SJSA1 (cell line): ENCODE measurements at places on chromosomes 3 and 15. TPM values are rescaled to one million over a fixed set of nuclear protein-coding genes. Genes with fewer than 3 reads are reported as not detected.

Gene GABRG3
- not detected in 2 replicates for total RNA-seq

DNA sequence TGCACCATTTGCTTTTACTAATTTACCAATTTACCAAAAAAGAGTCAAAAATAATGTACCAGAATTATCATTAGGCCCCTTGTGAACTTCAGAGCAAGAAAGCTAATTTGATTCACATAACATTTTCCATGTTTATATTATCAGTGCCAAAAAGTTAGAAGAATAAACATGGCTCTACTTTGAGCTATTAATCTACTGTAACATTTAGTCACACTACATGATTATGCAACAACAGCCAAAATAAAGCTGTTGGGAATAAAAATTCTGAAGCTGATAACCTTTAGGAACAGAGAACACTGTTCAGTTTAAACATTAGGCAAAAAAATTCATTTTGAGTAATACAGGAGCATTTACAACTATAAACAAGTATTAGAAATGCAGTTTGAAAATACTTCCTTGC is 63.6 kb downstream of the PROS1 start:
- DNase-seq = no peak

- DNase-seq = no peak
Observed at GRCh38 chr3:21345382-21345976, 405.5 kb downstream of the ZNF385D start.

DNA sequence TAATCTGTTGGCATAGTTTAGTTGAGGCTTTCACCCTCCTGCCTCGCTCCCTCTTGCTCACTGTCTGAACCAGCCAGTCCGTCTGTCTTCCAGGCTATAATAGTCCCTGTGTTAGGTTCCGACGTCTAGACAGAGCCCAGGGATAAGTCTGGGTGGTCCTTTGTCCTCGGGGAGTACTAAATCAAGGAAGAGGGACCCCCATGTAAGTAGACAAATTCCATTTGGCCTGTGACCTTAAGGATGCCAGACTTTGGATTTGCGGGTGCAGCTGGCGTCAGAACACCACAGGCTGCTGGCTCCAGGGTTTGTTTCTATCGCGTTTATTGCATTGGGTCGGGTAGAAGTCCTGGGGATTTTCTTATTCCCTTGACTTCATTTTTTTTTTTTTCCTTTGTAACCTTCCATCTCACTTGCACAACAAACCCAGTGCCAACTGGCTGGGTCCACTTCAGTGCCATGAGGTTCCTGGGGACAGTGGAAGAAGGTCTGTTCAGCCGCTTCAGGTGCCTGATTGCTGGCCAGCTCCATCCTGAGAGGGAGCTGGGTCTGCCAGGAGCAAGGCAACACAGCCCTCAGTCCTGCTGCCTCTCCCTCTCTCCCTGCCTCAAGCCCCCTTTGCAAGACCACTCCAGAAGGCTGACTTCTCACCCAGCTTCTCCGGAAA is 95.4 kb upstream of the KLHL25 start:
- peak; percentile 65 for DNase-seq

GRCh38 chr3:41346698-41347270 is 147.5 kb downstream of the CTNNB1 start:
- peak; percentile 1 for DNase-seq

Gene NMNAT3
- not detected in 2 replicates for total RNA-seq

GRCh38 chr3:185979721-185980121 is 41.9 kb upstream of the TRA2B start:
- DNase-seq = no peak

Gene TMEM44
- total RNA-seq = 12.2 and 18.2 TPM in 2 replicates

Gene C3orf22
- not detected in 2 replicates for total RNA-seq

DNA sequence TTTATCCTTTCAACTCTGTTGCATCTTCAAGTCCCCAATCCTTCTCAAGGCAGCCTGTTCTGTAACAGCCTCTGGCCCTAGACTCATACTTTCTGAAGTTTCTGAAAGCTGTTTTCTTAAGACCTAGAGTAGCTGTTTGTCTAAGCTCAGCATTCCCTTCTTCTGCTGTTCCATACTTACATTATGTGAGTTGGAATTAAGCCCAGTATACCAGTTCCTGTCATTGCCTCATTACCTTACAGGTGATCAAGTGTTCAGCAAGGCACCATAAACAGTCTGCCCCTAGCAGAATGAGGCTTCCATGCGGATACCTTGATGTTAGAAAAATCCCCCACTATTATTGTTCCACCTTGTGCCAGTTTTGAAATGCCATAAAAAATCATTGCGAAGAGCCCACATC is 180.6 kb downstream of the PLCL2 start:
- DNase-seq = no peak

DNA sequence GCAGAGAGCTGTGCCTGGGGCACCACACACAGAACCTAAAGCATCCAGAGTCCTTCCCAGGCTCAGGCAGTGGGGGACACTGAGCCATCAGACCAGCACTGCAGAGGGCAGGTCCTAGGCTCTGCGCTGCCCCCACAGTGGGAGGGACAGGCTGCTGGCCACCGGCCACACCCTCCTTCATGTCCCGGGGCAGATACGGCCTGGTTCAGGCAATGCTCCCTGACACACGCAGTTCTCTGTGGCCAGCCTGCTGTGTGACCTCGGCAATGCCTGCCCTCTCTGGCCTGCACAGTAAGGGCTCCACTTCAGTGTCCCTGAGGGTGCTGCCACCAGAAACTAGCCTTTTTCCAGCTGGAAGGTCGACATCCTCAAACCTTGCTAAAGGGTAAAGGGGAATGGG is 12.4 kb downstream of the LINGO1 start:
- DNase-seq = no peak

DNA sequence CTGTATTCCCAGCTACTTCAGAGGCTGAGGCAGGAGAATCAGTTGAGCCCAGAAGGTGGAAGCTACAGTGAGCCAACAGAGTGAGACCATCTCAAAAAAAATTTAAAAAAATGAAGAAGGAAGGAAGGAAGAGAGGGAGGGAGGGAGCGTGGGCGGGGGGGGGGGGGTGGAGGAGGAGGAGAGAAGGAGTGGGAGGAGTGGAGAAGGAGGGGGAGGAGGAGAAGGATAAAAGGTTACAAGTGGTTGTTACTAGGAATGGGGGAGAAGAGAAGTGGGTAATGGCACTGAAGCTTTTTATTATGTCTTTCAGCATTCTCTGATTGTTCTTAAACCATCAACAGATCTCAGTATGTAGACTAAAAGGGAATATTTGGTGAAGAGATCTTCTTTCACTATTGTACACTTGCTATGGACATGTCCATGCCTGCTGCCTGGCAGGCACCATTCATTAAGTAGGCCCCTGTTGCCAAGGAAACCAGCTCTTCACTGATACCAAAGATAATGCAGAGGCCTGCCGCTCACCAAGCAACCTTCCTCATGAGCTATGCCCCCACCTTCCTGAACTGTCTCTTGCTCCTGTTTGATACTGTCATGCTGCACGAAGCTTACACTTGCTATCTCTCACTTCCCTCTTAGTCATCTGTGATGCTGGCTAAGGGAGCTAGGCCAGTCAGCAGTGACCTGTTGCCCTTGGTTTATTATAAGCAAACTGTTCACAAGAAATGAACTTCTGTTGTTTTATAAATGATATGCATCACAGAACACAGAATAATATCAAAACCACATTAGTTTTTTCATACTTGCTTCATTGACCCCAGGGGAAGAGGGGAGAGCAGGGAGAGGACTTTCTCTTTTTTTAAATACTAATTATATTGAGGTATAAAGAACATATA is 23.1 kb downstream of the EPM2AIP1 start:
- no peak for DNase-seq

DNA sequence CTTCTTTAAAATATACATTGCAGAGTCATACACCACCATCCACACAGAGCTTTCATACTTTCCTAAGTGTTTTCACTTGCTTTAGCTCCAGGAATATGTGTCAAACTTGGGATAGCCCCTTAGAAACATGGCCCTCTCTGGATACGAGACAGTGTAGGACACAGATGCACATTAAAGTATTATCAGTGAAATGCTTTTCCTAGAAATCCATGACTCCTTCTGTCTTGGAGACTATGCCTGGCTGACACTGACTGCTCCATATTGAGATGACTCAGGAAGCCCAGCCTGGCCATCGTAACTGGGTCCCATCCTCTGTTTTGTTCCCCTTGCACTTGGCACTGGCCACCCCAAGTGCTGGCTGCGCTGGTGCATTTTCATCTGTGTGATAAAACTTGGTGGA is 204.8 kb downstream of the PDZRN3 start:
- DNase-seq = no peak

DNA sequence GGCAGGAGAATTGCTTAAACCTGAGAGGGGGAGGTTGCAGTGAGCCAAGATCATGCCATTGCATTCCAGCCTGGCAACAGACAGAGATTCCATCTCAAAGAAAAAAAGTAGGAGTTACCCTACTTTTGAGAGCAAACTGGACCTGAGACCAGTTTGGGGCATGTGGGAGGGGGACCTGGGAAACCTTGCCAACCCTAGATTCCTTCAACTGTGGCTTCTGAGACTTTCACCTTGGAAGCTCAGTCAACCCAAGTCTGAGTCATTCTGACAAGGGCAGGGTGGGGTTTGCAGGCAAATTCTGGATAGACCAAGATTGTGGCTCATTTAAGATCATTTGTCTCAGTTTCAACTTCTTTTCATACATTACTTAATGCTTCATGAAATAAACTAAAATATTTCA is 23.8 kb upstream of the SIAH2 start:
- DNase-seq = no peak

GRCh38 chr3:5579946-5580345 is 392.4 kb downstream of the EDEM1 start:
- DNase-seq = no peak

GRCh38 chr15:100526027-100526481 is 2.7 kb downstream of the CERS3 start:
- DNase-seq = no peak

GRCh38 chr3:32186876-32187275 is 51.6 kb upstream of the CMTM8 start:
- no peak for DNase-seq

GRCh38 chr15:62920682-62921502 is 121.7 kb upstream of the TPM1 start:
- no peak for DNase-seq

- DNase-seq = no peak
Observed at GRCh38 chr3:194333981-194334320, 17.2 kb downstream of the CPN2 start.

- peak; percentile 21 for DNase-seq
Observed at GRCh38 chr3:183285318-183285717, 32.3 kb downstream of the B3GNT5 start.

Gene DZIP1L
- 18.1 and 24.0 TPM in 2 replicates for total RNA-seq

DNA sequence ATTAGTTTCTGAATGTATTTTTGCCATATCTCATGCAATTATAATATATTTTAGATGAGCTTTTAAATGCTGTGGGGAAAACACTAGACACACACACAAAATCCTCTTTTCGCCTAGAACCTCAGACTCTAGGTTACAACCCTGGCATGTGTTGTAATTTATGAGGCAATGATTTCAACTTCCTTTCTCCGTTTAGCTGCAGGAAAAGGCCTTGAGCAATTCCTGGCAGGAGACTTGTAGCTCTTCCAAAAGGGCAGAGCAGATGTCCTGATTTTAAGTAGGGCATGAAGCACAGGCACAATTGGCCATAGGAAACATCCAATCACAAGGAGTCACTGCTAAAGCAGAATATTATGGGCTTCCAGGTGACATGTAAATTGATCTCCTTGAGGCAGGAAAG is 82.0 kb downstream of the GPR156 start:
- DNase-seq = no peak

- no peak for DNase-seq
Observed at GRCh38 chr15:95596496-95596895, 734.0 kb upstream of the NR2F2 start.

DNA sequence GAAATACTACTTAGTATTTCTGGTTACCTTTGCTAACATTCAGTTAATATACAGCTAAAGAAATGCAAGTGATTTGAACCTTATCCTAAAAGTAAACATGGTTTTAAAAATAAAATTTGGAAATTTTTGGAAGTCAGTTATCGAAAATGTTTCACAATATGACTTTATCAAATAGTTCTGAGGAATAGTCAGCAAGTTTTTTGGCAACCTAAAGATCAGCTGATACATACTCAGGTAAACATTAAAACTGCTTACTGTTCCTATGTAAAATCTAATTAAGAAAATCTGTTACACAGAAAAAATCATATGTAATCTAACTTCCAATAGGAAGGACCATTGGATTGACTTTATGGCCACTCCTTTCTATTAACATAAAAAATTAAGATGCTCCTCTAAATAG is 24.1 kb downstream of the IFT80 start:
- DNase-seq = no peak

Gene THOC7
- total RNA-seq = 86.2 and 140 TPM in 2 replicates

Gene PLSCR4
- 3.7 and 7.8 TPM in 2 replicates for total RNA-seq

GRCh38 chr3:9994086-9994844 is 7.6 kb upstream of the EMC3 start:
- no peak for DNase-seq

- DNase-seq = peak; percentile 27
Observed at GRCh38 chr15:68376447-68377060, 55.4 kb downstream of the ITGA11 start.

Gene CHST2
- 6.4 and 9.2 TPM in 2 replicates for total RNA-seq

Gene SLC2A2
- not detected in 2 replicates for total RNA-seq

Gene HTR3E
- not detected in 2 replicates for total RNA-seq

DNA sequence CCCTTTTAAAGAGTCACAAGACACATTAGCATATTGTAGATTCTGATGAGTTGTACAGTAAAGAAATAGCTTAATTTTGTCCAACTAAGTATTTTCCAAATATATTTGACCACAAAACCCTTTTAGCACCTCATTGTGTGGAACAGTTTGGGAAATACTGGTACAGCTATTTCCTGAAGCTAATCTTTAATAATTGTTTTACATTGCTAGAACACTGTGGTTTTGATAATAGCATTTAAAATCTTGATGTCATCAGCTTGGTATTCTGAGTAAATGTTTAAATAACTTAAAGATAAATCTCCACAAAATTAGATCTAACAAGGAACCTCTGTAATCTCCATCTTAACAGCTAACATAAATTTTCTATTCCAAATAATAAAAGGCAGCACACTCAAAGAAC is 140.0 kb upstream of the MLF1 start:
- no peak for DNase-seq

DNA sequence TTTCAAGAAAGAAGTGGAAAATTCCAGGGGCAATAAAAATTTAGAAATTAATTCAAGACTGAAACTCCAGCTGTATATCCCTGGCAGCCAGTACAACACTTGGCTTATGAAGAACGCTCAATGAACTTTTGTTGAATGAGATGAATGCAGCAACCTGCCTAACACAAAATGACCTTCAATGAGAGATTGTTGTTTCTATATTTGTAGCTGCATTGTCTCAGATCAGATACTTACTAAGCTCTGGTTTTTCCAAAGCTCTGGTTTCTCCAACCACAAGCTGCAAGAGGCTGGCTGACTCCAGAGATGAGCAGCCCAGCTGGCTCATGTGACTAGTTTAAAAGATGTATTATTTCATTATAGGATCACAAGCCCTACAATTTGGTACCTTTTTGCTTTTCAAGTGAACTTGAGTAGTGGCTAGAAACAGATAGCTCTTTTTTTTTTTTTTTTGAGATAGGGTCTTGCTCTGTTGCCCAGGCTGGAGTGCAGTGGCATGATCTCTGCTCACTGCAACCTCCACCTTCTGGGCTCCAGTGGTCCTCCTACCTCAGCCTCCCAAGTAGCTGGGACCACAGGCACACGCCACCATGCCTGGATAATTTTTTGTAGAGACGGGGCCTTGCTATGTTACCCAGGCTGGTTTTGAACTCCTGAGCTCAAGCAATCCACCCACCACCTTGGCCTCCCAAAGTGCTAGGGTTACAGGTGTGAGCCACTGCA is 57.4 kb downstream of the UMPS start:
- DNase-seq = no peak

Gene OR5K2
- total RNA-seq = not detected in 2 replicates

- no peak for DNase-seq
Observed at GRCh38 chr15:64105113-64105704, 9.4 kb downstream of the SNX1 start.
